Right forelimb (tissue), 1 donor: ENCODE measurements at places on chromosomes 12 and 14.

DNA sequence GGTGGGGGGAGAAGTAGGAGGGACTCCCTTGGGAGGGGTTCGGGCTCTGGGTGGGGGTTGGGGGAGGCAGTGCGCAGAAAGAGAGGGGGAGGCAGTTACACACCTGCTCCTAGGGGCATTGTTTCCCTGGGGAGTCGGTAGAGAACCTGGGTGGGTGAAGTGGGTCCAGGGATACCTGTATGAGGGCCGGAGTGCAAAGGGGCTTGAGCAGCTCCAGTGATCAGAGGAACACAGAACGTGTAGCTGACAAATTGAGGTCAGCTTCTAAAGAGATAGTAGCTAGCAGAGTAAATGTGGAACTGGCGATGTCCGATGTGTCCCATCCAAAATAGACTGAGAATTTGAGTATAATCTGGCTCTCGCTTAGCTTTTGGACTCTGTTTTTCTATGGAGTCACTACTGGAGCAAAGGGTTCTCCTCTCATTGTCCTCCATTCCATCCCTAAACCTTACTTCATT is 502 bp downstream of the SMARCD1 start:
- no peak for DNase-seq

DNA sequence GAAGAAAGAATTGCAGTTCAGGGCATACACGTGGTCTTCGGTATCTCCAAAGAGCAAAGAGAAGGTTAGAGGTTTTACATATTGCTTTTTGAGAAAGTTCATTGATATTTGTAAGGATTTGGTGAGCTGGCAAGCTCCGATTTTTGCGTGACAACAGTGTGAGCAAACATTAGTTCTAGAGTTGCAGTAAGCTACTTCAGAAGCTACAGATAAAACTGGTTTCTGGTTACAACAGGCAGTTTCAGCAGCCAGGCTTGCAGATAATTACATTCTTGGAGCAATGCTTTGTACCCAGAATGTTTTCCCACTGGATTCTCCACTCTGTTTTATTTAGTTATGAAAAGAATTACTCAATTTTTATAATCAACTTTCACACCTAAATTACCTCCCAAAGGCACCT is 28.2 kb downstream of the KLRK1 start:
- DNase-seq, result no peak

DNA sequence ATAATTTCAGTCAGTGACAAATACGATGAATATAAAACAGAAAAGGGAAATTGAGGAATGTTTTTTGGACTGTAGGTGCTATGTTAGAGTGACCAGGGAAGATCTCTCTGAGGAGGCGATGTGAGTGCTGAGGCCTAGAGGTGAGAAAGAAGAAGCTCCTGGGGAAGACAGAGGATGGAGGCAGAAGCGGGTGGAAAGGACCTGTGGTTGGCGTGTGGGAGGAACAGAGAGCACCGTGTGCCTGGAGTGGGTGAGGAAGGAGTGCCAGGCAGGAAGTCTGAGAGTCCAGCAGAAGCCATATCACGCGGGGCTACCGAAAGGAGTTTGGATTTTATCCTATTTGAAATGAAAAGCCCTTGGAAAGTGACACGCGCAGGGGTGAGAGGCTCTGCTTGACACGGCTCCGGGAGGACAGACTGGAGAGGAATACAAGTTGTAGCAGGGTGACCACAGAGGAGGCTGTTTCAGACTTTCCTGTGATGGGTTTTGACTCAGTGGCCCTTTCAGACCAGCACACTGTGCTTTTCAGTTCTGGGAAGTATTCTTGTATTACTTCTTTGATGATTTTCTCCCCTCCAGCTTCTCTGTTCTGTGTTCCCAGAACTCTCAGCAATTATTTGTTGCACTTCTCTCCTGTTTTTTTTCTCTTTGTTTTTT is 96.9 kb downstream of the VRK1 start:
- no peak for DNase-seq

GRCh38 chr14:88562532-88562830 is 356 bp upstream of the ZC3H14 start:
- DNase-seq, result no peak

DNA sequence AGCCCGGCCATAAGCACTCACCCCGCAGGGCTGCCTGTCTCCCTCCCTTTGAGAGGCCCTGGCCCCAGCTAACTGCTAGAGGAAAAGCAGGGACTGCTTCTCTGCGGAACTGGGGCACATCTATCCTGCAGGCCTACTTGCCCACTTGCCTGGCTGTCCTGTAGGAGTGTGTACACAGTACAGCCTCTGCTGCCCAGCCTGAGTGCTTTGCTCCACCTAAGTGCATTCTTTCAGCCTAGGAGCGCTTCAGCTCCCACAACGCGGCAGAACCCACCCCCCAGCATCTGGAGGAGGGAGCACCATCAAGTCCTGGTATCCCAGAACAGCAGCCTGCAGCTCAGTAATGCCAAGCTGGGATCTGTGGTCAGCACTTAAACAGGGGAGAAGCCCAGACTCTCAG is 79.9 kb upstream of the CD163 start:
- DNase-seq, result no peak

- DNase-seq, result no peak
Measured at GRCh38 chr12:131901431-131902331, 7.3 kb downstream of the ULK1 start.

- no peak for DNase-seq
Measured at GRCh38 chr14:32468955-32469354, 139.9 kb downstream of the AKAP6 start.

GRCh38 chr14:87102811-87103378 is 890.1 kb downstream of the GALC start:
- no peak for DNase-seq

DNA sequence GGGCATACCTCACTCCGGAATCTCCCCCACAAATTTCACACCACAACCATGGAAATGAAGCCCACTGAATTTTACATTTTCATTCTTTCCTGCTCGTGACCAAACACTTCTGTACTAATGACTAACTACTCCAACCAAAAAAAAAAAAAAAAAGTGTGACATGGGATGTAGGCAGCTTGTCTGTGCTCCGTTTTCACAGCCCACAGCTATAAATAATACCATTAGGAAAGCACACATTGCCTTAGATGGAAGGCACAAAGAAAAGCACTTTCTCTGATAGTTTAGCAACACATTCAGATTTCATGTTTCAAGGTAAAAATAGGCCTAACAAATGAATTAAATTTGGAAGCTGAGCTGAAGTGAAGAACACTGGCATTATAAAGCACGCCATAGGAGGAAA is 42.5 kb downstream of the DUSP6 start:
- DNase-seq, result no peak

DNA sequence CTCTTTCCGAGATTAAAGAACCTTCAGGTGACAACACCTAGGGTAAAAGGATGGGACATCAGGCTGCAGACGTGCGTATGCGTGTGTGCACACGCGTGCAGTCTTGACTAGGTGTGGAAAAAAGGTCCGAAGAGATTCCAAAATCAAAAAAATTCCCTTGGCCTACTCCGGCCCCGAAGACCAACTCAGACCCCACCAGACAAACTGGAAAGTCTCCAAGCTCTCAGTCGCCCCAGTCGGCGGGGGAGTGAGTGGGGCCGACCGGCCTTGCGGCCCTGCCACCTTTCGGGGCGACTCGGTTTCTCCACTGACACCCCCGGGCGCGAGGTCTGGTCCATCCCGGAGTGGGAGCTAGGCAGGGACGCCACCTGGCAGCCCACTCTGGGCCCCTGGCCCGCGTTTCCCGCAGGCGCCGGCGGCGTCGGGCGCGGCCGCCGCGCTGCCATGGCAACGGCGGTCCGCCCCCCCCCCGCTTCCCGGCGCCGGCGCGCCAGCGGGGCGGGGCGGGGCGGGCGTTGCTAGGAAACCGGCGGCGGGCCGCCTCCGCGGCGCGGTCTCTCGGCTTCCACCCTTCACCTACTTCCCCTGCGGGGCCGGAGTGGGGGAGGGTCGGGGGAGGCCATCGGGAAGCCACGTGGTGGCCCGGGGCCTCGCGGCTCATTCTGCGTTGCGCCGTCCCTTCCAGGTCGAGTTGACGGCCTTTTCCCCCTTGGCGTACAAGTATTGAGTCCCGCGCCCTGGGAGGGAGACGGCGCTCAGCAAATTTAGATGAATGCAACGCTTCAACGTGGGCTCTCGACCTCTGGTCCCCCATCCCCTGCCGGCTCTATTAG is 253.1 kb downstream of the EFCAB11 start:
- peak; percentile 92 for DNase-seq

DNA sequence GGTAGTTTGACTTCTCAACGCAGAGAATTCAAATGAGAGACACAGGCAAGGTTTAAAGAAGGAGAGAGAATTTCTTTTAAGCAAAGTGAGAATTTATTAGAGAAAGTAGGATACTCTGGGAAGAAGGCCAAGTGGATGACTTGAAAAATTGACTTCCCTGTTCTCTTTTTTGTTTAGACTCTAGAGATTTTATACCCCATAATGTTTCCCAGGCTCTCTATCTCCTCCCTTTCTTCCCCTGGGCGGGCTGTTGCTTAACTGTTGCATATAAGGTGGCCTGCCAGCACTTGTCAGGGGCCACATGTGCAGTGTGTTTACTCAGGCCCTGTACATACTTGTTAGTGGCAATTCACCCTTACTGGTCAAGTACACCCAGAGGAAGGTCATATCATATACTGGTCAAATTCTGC is 403.7 kb downstream of the SLC6A15 start:
- DNase-seq, result no peak

- no peak for DNase-seq
Measured at GRCh38 chr12:3604286-3604685, 113.3 kb downstream of the PRMT8 start.

GRCh38 chr12:34126239-34126641 is 103.9 kb downstream of the ALG10 start:
- DNase-seq, result no peak

DNA sequence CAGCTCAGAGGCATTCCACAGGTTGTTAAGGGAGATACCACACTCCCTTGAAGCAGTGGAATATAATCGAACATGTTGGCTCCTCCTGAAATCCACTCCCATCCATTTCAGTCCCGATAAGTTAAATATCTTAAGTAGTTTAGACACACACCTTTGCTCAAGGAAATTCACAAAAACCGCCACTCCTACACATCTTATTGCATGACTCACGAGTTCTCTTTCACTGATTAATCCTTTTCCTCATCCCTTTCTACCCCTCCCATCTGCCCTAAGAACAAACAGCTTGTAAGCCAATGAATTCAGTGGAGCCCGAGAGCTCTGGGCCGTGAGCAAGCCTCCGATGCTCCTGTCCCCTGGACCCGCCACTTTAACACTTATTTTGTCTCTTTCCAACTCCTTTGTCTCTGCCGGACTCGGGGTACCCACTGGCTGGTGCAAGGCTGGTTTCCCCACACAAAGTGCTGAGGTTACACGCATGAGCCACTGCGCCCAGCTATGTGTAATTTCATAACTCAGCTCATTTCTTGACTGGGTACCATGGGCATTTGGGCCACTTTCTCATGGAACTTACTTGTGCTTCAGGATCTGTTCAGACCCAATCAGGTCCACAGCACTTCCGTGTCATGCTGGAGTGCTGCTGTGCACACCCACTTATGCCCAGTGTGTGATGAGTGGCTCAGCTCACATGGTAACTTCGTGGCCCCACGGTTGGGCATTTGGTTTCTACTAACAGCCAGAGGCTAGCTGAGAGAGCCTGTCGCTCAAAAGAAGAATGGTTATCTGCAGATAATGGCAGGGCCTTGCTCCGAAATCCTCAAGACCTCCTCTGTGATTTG is 171.8 kb upstream of the ALG10B start:
- DNase-seq, result no peak
